ENCODE measurements at places on chromosomes 7 and 10.

- DNase-seq: peak; percentile 28
Observed at GRCh38 chr10:31133251-31133791, 101.7 kb upstream of the ZNF438 start.

DNA sequence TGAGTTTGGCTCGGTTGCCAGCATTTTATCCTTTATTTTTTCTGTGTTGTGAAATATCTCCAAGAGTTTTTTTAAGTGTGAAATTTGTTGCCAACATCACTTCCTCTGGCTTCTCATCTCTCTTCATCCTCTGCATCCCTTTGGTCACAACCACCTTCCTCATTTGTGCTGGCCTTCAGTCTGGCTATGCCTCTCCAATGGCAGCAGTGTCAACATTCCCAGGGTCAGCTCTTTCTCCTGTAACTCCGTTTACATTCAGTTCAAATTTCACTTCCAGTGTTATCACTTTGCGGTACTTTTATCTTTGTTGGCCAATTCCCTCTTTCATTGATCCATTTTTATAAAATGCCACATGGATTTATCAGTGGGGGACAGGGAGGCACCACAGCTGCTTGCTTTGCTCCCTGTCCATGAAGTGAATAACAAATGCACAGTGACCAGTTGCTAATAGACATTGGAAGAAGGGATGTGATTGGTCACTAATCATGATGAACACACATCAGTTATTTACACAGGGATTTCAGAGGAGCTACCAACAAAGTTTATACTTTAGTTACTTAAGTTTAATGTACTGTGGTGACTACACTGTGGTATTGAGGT lies 311.4 kb upstream of the LRGUK start:
- no peak for DNase-seq

- no peak for DNase-seq
Observed at GRCh38 chr7:149791-150636, 42.4 kb upstream of the FAM20C start.

GRCh38 chr7:116711790-116712189 lies 39.8 kb downstream of the MET start:
- no peak for DNase-seq

- DNase-seq: no peak
Observed at GRCh38 chr7:123472327-123472726, 62.1 kb downstream of the IQUB start.

GRCh38 chr10:109880886-109881768 lies 42.2 kb downstream of the XPNPEP1 start:
- no peak for DNase-seq

- no peak for DNase-seq
Observed at GRCh38 chr10:26801831-26802230, 58.9 kb downstream of the ABI1 start.

DNA sequence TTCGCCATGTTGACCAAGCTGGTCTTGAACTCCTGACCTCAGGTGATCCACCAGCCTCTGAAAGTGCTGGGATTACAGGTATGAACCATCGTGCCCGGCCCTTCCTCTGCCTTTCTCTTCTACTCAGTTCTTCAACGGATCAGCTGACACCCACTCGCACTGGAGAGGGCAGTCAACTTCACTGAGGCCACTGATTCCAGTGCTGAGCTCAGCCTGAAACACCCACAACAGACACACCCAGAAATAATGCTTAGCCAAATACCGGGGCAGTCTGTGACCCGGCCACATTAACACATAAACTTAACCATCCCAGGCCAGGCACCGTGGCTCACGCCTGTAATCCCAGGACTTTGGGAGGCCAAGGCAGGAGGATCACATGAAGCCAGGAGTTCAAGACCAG lies 119.3 kb upstream of the CHST15 start:
- DNase-seq: no peak

DNA sequence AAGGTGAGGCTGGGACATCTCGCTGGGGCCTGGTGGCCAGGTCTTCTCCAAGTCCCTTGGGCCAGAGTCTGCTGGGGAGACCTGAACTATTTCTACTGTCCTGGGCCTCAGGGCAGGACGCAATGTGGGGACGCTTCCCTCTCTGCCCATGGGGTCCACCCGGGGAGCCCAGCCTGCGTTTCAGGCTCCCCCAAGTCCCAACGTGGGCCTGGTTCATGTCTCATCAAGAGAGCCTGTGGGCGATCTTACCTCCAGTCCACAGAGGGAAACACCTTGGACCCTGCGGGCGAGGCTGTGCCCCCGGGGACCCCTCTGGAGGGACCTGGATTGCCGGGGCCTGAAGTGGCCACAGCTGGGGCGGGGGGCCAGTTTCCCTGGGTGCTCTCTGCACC lies 91.7 kb downstream of the DNAJB6 start:
- DNase-seq: no peak

DNA sequence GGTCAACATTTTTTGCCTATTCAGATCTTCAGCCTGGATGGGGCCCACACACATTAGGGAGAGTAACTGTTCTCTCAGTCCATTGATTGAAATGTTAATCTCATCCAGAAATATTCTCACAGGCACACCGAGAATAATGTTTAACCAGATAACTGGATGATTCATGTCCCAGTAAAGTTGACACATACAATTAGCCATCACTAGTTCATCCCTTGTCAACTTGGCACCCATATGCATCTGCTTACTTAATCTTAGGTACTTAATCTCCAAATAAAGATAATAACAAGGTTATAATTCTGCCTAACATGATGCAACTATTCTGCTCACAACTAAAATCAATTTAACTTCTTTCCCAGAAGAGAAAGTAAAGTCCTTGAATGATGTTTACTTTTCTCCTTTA lies 502.6 kb downstream of the ADRA2A start:
- no peak for DNase-seq

DNA sequence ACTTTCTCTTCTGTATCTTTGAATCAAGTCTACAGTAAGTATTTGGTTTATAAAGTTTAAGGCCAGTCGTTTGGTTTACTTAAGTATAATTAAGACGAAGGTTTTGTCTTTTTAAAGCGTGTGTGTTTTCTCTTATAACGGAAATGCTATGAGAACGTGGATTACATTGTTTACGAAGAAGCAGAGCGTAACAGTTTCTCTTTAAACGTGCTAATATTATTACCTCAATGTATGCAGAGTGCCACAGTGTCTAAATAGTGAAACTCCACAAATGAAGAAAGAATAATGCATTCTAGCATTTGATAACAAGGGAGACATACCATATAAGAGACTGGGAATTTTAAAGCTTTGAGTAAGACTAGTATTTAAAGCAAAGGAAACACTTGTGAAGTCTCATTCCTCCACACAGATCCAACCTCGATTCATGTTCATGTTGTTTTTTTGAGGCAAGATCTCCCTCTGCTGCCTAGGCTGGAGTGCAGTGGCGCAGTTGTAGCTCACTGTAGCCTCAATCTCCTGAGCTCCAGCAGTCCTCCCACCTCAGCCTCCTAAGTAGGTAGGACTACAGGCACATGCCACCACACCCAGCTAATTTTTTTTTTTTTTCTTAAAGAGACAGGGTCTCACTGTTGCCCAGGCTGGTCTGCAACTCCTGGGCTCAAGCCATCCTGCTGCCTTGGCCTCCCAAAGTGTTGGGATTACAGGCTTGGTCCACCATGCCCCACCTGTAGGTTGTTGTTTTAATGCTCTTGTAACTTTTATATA lies 75.1 kb downstream of the ANKRD61 start:
- DNase-seq: no peak

GRCh38 chr10:33556620-33557019 lies 222.2 kb upstream of the NRP1 start:
- no peak for DNase-seq

DNA sequence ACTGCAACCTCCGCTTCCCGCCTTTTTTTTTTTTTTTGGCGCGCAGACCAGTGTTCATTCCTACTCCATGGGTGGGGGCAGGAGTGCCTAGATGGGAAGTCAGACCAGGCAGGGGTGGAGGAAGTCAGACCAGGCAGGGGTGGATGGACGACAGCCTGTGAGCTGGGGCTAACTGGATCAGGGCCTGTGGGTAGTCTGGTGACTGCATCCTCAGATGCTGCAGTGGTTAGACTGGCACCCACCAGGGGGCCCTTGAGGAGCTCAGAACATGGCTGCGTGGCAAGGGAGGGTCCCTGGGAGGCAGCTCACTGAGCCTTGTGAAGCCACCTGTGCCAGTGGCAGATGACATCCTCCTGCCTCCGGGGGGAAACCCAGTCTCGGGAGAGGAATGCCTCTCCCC lies 35.1 kb downstream of the RCC1L start:
- no peak for DNase-seq

DNA sequence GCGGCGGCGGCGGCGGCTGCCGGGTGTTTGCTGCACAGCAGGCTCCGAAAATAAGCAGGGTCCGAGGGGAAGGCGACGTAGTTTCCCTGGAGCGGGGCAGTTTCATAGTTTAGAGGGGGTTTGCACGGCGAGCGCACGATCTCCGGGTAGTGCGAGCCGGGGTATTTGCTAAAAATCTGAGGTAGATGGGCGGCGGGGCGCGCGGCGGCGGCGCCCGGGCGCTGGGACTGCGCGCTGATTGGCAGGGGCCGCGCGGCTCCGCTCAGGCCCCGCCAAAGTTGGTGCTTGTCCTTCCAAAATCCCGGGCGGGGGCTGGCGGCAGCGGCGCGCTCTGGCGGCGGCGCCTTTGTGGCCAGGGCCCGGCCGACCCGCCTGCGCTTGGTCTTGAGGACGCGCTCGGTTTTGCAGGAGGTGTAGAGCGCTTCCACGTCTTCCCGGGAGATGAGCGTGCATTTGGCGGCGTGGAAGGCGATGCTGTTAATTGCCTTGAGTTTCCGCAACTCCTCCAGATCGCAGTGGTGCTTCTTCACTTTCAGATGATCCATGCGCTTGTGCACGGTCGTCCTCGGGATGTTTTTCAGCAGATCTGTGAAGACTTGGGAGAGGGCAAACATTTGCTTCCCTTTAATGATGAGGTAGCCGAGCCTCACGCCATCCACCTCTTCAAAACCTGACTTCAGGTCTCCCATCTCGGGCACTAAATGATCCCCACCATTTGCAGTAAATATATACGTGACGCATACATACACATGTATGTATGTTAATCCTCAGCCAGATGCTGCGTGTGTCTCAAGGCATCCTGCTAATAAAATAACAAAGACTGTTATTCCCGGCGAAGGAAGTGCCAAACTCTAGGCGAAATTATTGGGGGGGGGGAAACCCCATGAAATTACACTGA lies 8.1 kb downstream of the SKIDA1 start:
- DNase-seq: no peak

DNA sequence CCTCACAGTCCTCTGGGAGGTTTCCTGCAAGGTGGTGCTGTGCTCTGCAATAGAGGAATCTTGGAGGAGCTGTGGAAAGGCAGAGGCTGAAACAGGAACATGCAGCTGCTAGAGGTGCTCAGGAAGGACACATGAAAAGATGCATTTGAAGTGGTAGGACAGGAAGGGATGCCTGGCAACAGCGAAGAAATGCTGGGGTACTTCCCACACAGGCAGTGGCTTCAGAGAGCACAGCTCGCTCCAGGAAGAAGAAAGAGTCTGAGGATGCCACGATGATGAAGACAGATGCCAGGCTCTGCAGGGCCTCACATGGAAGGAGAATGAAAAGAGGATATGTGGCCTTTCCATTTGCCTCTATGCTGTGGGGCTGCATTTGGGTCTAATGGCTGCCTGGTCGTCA lies 77.0 kb upstream of the TMEM72 start:
- no peak for DNase-seq

DNA sequence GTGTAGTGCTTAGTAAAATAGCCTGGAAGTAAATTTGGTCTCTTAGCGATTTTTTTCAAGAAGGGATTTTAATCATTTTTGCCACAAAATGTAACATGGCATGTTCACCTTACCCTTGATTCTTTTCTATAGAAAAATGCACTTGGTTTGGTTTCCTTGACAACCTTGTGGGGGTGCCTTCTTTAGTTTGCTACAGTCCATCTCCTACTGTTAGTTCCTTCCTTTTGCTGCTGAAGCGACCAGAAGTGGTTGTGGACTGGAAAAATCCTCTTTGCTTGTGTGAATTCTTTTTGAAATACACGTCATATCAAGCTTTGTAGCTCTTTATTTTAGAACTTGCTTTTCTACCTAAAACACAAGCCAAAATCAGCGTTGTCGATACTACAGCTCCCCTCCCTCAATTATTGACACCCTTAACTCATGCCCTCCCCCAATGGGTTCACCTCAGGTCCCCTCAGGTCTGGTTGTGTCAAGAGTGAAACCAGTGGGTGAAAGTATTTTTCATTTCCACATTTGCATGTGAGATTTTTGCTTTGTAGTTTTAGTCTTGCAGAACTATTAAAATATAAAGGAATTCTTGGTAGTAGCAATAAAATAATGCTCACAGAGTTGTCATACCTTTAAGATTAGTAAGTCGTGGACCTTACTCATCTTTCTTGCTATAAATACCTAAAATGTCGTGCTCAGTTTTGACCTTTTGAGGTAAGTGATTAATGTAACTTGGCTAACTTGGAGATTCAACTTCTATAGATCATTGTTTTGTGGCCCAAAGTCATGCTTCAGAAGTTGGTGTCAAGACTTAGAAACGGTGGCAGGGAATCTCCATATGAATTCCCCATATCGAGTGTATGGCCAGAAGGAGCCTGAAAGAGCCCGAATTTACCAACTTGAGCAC lies 1.5 kb downstream of the ACTR3B start:
- DNase-seq: no peak

- no peak for DNase-seq
Observed at GRCh38 chr10:5620966-5621365, 45.4 kb downstream of the ASB13 start.

DNA sequence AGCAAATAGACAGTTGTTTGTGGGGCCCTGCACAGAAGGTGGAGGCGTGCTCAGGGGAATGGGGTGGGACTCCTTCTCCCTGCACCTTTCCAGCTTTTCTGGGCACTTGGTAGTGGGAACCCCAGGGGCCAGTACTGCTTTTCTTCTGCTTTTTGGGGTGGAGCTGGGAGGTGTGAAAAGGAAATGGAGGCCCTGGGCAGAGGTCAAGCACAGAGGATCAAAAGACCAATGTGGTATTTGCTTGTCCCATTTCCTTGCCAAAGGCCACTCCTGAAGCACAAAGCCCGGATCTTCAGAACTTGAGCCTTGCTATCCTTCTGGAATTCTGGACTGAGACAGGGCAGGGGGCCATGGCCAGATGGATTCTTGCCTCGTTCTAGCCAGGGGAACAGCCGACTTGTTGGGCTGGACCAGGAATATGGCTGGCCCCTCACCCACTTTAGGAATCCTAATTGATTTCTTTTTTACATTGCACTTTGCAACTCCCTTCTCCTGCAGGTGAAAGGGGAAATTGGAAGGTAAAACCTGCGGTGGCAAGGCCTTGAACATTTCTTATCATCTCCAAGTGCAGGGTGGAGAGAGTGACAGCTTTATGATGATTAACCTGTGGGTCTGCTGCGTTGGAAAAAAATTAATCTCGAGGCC lies 26.5 kb downstream of the ADRA2A start:
- DNase-seq: no peak

DNA sequence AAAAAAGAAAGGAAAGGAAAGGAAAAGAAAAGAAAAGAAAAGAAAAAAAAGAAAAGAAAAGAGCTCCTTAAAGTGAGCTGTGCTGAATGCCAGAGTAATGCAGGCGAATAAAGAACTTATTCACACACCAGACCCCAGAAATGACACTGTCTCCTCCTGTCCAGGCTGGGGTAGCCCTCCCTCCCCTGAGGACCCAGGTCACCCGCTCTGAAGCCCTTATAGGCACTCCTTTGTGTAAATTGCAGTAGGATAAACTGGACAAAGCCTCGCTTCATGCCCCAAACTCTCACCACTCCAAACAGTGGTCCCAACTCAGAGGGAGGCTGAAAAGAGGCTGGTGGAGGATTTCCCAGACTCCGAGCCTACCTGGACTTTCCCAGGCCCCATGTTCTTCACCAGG lies 46.3 kb downstream of the PKD1L1 start:
- no peak for DNase-seq

All from cerebellar nuclear complex (tissue), 1 donor.